ENCODE measurements at places on chromosomes 1 and 21.

GRCh38 chr1:34358636-34359035 is 181.9 kb downstream of the C1orf94 start:
- peak; percentile 36 for DNase-seq

GRCh38 chr21:36699546-36700294 is 805 bp downstream of the SIM2 start:
- no peak for DNase-seq

DNA sequence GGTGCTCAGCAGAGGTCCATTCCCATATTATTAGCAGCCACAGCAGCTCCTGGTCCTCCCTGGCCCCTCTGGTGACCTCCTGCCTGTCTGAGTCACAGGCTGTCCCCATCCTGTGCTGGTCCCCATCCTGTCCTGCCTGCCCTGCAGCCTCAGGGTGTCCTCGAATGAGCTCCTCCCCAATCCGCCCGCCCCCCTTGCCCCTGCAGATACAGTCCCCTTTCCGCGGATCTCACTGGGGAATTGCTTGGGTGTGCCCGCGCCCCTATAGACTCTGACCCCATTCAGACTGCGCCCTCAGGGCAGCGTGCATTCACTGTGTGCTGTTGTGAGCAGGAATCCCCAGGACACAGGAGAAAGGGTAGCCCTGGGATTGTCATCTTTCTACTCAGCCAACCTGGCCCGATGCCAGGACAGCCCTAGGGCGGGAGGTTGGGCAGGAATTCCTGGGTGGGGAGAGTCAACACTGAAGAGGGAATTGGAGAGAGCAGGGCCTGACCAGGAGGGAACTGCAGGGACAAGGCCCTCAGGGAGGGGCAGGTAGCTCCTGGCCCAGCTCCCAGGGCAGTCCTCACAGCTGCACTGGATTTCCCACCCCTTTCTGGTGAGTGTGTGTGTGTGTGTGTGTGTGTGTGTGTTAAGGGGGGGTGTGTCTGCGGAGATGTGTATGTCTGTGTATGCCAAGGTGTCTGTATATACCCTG is 1.1 kb upstream of the GUCA2A start:
- peak; percentile 69 for DNase-seq

GRCh38 chr21:45164124-45164511 is 89.7 kb downstream of the ADARB1 start:
- DNase-seq: no peak

- no peak for DNase-seq
Measured at GRCh38 chr1:177511036-177511435, 340.3 kb downstream of the BRINP2 start.

- no peak for DNase-seq
Measured at GRCh38 chr1:181918880-181919525, 142.5 kb downstream of the ZNF648 start.
